ENCODE measurements at places on chromosomes 12 and 14.

- DNase-seq = no peak
Observed at GRCh38 chr14:95359994-95360826, 40.5 kb upstream of the CLMN start.

- DNase-seq = no peak
Observed at GRCh38 chr14:95784137-95784536, 70.2 kb upstream of the TCL1A start.

DNA sequence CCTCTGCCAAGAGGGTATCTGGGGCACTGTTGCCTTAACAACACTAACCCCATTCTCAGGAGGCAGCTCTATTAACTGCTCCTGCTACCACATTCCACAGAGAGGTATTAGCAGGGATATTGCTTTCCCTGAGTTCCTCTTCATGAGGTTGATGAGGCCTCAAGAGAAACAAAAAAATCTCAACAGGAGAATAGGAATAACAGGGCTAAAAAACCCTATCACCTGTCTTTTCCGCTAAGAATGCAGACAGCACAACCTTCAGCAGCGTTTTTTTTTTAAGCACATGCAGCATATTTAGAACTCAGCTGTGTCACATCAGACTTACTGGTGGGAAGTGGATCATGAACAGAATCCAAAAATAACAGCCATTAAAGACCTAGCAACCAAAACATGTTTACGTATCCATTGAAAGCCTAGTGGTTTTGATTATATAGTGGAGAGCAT, 29.2 kb downstream of the ATF7 start:
- no peak for DNase-seq

GRCh38 chr14:69135133-69135532, 17.8 kb downstream of the DCAF5 start:
- DNase-seq = no peak

- no peak for DNase-seq
Observed at GRCh38 chr14:35929186-35929585, 103.0 kb downstream of the BRMS1L start.

- DNase-seq = no peak
Observed at GRCh38 chr12:113239811-113240331, 18.6 kb downstream of the TPCN1 start.

DNA sequence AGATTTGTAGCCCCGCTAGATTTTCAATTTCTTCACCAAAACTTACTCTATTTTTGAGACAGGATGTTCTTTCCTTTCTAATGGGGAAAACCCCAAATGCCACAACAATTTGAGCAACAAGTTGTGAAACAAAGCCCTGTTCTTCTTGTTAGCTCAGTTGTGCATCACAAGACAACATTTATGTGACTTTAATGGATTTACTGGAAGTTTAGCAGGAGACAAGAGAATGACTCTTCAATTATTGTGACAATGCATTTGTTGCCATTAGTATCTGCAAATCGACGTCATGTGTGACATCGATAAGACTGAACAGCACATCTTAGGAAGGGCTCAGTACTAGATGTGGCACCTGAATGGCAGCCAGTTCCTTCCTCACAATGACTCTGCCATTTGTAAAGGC, 1028.9 kb upstream of the TMEM132C start:
- DNase-seq = no peak

- DNase-seq = no peak
Observed at GRCh38 chr12:124506832-124507153, 60.6 kb downstream of the NCOR2 start.

DNA sequence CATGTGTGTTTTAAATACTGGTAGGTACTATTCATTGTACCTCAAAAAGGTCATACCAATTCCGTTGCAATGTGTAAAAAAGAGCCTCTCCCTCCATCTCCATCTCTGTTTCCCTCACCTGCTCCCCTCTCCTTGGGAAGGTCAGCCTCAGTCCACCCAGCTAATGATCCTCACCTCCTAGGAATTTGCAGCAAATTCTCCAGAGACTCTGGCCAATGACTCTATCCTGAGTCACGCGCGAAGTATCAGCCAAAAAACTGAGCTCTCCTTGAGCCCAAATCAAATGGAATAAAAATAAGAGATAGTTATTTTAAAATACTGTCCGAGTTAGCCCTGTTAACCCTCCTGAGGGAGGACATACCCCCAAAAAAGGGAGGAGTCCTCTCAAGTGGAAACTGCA, 148.4 kb downstream of the DPF3 start:
- DNase-seq = no peak

DNA sequence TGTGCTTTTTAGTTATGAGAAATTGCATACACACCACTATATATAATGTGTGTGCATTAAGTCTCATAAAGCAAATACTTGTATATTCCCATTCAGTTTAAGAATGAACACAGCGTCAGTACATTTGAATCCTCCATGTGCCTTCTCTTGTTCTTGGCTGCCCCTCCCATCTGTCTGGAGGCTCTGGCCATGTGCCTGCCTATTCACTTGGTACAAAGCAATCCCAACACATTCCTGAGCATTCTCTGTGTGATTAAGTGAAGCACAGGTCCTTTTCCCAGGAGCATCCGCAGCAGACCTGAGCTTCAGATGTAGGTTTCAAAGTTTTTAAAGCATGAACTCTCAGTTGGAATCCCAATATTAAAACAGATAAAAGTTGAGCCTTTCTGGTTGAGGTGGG, 58.7 kb downstream of the POLR3B start:
- no peak for DNase-seq

- no peak for DNase-seq
Observed at GRCh38 chr14:22814941-22815713, at the start of gene SLC7A7. Gene SLC7A7, minus strand, starts transcription at chr14:22815435. Its CDS starts 2,037 bp downstream, at chr14:22813398.

DNA sequence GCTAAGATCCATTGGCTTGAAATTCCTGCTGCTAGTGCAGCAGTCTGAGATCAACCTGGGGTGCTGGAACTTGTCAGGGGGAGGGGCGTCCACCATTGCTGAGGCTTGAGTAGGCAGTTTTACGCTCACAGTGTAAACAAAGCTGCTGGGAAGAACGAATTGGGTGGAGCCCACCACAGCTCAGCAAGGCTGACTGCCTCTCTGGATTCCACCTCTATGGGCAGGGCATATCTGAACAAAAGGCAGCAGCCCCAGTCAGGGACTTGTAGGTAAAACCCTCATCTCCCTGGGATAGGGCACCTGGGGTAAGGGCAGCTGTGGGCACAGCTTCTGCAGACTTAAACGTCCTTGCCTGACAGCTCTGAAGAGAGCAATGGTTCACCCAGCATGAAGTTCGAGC, 191.7 kb downstream of the ALG10B start:
- no peak for DNase-seq

DNA sequence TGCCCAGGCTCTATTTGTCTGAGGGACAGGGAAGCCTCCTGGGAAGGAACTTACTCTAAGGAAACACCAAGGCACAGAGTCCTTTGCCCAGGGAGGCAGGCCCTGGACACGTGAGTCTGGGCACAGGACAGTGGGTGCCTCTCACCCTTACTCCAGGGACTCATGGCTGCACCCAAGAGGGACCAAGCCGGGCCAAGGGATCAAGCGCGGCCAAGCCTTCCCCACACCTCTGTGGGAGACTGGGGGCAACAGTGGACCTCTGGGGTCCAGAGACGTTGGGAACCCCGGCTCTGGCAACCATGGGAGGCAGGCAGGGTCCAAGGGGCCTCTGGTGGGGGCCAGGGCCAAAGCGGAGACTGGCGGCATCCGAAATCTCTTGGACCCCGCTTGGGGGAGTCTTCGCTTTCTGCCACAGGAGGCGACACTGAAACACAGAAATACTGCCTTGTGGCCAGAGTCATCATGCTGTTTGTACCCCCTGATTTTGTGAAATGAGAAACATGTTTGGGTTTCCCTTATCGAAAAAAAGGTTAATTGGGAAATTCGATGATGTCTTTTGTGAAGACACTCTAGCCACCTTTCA, 51.7 kb upstream of the BCL11B start:
- DNase-seq = no peak

GRCh38 chr12:68602720-68603119, 8.0 kb upstream of the RAP1B start:
- DNase-seq = no peak

GRCh38 chr14:35883677-35884293, 57.6 kb downstream of the BRMS1L start:
- no peak for DNase-seq

GRCh38 chr12:84411031-84411430, 501.6 kb downstream of the SLC6A15 start:
- no peak for DNase-seq

DNA sequence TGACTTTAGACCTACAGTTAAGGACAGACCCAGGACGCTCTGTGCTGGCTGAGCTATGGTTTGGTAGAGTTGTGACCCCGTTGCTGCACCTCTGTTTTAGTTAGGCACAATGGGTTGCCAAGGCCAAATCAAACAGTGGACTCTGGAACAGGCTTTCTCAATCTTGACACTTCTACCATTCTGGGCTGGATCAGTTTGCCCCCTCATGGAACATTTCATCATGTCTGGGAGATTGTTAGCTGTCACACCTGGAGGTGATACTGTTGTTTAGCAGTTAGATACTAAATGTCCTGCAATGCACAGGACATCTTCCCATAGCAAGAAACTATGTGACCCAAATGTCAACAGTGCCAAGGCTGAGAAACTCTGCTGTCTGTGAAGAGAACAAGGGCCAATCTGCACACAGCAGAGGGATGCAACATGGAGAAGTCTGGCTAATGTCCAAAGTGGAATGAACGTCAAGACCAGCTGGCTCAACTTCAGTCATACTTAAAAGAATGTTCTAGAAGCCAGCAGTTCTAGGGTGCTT, 65.6 kb upstream of the DICER1 start:
- DNase-seq = no peak

DNA sequence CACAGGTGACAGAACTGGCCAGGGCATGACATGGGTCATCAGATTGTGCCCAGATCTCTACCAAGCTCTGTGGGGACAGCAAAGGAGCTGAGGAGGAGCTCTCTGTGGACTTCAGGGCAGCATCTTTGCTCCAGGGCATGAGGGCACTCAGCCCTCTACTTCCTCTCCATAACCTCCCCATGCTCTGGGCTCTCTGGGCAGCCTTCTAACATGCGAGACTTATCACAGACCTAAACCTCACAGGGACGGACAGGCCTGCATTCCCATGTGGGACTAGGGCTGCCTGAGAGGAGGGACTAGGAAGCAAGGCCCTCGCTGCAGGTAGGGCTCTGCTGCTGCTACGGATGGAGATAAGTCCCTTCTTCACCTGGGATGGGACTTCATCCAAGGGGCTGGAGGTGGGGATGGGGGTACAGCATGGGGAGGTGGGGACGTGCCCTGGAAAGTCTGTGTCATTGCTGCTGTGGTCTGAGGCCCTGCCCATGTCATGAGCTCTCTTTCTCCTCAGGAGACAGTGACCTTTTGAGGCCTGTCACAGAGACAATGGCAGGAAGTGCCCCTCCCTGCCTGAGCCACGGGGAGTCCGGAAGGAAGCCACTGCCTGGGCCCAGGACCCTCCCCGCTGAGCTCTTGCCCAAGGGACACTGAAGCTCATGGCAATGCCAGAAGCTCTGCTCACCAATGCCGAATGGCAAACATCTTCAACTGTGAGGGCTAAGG, 44.1 kb downstream of the PITPNM2 start:
- peak; percentile 11 for DNase-seq

DNA sequence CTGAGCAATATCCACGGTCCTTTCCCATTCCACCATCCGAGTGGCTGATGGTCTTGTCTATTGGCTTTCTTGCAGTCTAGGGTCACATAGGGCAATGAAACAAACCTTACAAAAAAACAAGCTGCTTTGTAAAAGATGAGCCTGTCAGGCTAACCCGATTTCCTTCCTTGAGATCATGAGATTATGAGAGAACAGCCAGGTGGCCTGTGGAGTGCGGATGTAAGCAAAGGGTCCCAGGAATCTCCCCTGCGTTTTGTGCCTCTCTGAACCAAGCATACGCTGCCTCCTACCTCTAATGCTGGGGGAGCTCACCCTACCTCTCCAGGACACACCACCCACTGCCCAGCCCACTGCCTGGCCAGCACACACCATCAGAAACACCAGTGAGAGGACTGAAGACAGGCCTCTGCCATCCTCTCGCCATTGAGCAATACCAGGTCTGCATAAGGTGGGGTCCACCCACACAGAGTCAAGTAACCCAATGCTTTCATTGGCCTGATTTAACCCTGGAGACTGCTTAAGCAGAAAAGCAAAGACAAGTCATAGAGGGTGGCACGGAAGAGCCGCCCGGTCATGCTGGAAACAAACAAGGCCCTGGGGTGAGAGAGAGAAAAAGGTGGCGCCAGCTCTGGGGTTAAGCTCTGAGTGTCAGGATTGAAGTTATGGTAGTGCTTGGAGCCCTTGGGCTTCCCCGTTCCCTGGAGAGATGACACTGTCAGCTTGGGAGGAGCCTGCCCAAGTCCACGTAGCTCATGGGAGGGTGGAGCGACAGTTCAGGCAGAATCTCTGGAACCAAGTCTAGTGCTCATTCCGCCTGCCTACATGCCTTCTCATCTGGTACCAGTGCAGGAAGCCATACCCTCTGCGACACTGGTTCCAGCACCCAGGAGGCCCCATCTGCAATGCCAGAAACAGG, 46.6 kb downstream of the CALM1 start:
- DNase-seq = no peak

DNA sequence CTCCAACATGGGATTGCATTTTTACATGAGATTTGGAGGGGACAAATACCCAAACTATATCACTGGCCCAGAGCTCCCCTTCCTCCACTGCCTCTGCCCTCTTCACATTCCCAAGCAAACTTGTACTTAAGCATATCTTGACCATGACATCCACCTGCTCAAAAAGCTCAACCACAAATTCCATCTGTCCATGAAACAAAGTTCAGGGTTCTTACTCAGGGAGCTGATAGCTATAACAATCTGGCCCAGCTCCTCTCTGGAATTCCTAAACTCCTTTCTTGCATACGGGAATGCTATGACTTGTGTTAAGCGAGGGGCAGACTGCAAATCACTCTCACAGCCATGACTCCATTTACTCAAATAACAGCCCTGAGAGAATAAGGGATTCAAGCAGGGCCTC, 152.1 kb downstream of the GALC start:
- no peak for DNase-seq

GRCh38 chr12:71469258-71469750, 29.7 kb downstream of the LGR5 start:
- DNase-seq = no peak

DNA sequence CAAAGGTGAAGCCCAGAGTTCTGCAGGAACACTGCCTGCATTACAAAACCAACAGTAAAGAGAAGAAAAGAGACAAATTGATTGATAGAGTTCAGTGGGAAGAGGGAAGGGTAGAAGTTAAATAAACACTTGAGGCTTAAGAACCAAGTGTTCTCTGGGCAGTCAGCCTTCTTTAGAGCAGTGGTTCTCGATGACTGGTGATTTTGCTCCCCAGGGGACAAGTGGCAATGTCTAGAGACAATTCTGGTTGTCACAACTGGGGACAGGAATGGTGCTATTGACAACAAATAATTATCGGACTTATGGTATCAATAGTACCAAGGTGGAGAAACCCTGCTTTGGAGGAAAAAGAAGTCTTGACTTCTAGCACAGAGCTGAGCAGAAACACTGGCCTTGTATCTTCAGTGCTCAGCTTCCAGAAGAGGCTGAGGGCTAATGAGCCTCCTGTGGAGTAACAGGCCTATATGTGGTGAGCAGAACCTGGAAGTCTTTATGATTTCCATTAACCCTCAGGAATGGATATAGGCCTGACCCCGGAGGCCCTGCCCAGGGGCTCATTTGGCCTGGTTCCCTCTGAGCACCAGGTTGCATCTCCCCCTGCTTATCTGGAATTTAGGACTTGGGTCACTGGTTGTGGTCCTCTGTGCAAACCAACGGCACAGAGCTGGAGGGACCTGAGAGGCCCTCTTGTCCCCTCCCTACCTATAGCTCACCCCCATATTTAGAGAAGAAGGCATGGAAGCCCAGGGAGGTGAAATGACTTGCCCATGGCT, 204.6 kb upstream of the PWP1 start:
- no peak for DNase-seq

All from stimulated activated CD8-positive, alpha-beta memory T cell treated with anti-CD3 and anti-CD28 coated beads, Interleukin-7, amount 100 ng/mL, for 1 hour (primary cell).